ENCODE measurements at places on chromosomes 7 and 10.

GRCh38 chr10:109202111-109202510 is 721.2 kb downstream of the XPNPEP1 start:
- no peak for DNase-seq

GRCh38 chr7:152969335-152969734 is 209.8 kb downstream of the ACTR3B start:
- no peak for DNase-seq

DNA sequence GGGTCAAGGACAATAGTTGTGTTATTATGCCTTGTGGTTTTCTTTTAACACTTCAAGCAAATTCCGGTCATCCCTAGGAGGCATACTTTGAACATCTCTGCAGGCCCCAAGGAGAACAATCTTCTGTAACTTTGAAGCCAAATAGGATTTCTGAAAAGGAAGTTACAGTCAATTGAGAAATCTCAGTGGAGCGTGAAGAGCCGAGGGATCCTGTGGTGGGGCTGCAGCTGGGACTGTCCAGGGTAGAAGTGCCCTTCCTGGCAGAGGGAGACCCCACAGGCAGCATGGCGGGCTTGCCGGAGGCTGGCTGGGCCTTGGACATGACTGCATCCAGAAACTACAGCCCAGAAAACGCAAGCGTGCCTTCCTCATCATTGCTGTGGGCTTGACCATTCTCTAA is 179.7 kb downstream of the PTPN20 start:
- no peak for DNase-seq

DNA sequence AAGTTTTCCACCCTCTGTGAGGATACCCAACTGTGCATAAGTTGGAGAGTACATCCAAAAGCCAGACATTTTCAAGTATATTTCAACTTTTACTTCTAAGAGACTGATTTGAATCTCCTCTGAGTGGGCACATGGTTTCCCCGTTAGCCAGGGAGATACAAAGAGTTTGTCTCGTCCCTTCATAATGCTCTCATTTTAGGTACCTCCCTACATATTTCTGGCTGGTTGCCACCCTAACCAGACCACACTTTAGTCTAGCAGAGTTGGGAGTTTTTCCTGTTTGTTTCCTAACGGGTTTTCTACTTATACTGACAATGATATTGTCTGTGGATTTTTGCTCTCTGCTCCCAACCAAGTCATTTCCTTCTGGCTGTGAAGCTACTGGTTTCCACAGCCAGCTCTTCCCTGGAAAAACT is 180.3 kb downstream of the CCDC71L start:
- DNase-seq, result no peak

GRCh38 chr7:17528636-17529035 is 230.2 kb downstream of the AHR start:
- no peak for DNase-seq

DNA sequence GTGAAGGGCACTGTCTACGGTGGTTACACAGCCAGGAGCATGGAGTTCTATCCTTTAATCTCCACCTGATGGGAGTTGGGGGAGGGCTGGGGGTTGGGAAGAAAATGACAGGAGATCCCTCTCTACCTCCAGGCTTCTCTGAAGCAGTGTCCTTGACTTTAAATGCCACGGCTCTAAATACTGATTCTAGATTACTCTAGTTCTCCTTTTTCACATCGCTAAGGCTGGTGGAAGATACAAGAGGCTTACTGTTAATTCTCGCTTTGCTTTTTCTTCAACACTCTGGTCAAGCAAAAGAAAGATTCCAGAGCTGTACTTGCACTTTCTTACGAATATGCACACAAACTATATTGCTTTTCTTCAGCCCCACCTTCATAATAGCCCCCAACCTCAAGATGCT is 30.5 kb downstream of the ARL3 start:
- DNase-seq, result no peak

GRCh38 chr7:79855172-79855571 is 279.5 kb upstream of the GNAI1 start:
- DNase-seq, result no peak

DNA sequence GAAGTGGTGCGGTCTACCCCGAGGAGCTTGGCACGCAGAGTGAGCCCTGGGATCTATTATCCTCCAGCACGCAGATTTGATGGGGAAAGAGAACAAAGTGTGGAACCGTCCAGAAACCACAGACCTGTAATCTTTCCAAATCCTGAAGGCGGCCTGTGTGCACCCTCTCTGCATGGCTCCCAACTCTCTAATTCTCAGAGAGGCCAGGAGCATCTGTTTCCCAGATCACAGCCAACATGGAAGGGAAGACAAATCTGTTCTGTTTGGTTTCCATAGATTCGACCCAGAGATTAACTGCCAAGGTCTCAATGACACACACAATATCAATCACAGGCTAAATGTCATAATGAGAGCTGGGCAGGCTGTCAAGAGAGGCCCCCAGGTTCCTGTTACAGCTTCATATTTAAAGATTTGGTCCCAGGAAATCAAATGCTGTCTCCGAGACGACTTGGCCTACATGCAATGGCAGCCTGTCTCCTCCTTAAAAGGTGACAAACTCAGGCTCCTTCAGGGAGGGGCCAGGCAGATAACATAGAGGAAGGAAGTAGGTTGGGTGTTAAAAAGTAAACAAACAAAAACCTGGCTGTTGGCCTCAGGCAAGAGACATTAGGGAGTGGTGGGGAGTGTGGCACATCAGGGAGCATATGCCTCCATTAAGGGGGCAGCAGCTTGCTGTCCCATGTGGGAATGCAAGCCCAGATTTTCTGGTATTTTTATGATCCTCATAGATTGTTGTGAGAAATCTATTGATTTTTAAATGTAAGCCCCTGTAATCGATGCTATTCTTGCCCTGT is 48.8 kb upstream of the SAMD8 start:
- DNase-seq, result peak; percentile 66

DNA sequence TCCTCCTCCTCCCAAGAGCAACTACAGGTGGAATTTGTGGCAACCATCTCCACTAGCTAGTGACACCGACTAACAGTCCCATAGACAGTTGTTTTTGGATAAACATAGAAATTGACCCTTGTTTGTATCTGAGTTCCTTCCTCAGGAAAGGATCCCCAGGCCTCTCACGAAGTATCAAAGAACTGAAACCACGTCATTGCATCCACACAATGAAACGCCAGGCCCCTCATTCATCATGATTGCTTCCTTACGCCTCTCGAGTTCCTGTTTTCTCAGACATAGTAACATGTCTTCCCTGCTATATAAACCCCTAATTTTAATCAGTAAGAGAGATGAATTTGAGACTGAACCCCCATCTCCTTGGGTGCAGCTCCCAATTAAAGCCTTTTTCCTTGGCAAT is 18.1 kb downstream of the SLC35G1 start:
- DNase-seq, result no peak

- DNase-seq, result no peak
Observed at GRCh38 chr7:54663603-54664234, 95.3 kb downstream of the SEC61G start.

DNA sequence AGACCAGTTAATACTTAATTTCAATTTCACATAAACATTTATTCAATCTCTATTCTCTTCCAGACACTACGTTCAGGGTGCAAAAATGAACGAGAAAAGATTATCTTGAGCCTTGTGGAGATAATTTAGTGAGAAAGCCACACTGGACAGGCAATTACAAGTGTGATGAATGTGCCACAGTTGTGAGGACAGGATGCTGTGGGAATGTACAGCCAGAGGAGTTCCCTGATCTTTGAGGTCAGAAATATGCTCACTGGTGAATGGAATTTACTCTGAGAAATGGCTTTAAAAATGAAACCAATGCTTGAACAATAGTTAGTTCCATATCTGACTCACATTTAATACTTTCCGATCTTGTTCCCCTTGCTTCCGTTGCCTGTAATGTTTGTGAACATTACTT is 864.8 kb downstream of the GATA3 start:
- DNase-seq, result no peak

GRCh38 chr7:80231707-80232106 is 97.1 kb downstream of the GNAI1 start:
- DNase-seq, result peak; percentile 55

DNA sequence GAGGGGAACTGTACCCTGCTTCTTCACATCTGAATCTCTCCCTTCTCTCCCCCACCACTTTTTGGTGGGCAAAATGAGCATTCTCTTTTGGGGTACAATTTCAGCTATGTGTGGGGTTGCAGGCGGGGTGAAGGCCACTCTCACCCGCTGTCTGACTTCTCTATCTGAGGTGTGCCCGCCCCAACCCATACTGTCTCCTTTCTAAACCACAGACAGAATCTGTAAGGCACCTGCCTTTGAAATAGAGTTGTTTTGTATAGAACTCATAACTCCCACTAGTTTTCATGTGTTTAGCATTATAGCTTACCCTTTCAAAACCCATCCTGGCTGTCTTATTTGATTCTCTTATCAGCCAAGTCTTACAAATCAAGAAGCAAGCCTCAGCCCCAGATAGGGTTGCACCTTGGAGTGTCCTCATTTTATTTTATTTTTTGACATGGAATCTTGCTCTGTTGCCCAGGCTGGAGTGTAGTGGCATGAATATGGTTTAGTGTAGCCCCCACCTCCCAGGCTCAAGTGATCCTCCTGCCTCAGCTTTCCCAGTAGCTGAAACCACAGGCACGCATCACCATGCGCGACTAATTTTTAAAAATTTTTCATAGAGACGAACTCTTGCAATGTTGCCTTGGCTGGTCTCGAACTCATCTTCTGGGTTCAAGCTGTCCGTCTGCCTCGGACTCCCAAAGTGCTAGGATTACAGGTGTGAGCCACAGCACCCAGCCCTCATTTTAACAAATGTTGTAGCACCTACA is 11.9 kb downstream of the TSPAN14 start:
- DNase-seq, result no peak

- DNase-seq, result no peak
Observed at GRCh38 chr10:22625516-22626290, 88.7 kb downstream of the PIP4K2A start.

- DNase-seq, result no peak
Observed at GRCh38 chr10:70738761-70739121, 46.4 kb downstream of the TBATA start.

DNA sequence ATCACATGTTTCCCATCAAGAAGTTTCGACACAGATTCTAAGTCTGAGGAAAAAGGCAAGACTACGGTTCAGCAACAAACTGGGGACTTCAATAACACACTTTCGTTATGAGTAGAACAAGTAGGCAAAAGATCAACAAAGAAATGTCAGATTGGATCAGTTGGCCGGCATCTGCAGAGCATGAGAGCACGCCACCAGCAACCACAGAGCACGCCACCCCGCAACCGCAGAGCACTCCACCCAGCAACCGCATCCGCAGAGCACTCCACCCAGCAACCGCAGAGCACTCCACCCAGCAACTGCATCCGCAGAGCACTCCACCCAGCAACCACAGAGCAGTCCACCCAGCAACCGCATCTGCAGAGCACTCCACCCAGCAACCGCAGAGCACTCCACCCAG is 89.7 kb upstream of the FAM20C start:
- DNase-seq, result no peak
